ENCODE measurements at places on chromosomes 5 and 9. TPM values are rescaled to one million over a fixed set of nuclear protein-coding genes. Genes with fewer than 3 reads are reported as not detected.
A peak's percentile ranks its signal among the peaks of the same experiment; 100 is the strongest.

DNA sequence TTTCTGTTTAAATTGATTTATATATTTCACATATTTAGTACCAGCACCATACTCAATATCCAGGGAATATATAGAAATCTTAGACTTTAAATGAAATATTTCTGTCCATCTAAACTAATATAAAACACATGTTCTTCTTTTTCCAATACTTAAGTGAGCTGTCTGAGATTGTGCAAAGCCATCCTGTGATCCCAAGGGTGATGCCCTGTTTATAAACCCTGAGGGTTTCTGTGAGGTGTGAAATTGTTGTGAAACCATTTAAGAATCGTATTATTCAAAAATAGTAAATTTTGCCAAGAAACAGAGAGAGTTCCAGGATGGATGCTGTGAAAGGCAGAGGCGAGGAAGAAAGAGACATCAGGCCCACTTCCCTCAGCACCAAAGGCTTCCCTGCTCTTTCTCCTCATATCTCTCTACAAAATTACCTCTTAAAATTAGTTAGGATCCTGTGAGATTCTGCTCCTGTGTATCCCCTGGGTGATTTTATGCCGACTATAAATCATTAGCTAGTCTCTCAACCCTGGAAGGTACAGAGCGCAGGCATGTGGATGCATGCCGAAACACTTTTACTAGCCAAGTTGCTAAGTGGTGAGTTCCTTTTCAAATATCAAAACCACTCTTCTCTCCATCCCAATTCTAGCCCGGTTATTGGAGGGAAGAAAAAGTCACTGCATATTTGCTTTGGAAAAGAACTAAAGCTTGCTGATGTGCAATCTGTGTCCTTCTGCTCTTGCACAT, 183.0 kb downstream of the GLIS3 start:
- no peaks in the 10 kb centered on the region for H3K27me3 ChIP-seq
- no peaks in the 10 kb centered on the region for H3K4me1 ChIP-seq
- DNase-seq, result no peak
- H3K4me3 ChIP-seq, result no peak overlapping the region
- H3K36me3 ChIP-seq, result peaks cover 9% of the 10 kb centered on the region
- no peak overlapping the region for H3K27ac ChIP-seq

- H3K36me3 ChIP-seq, result no peaks in the 10 kb centered on the region
- no peaks in the 10 kb centered on the region for H3K27me3 ChIP-seq
- no peak for DNase-seq
- no peaks in the 10 kb centered on the region for H3K4me1 ChIP-seq
- no peak overlapping the region for H3K27ac ChIP-seq
Measured at GRCh38 chr9:6959270-6960000, 201.7 kb downstream of the KDM4C start.

GRCh38 chr9:120528829-120529228, 51.1 kb downstream of the CDK5RAP2 start:
- H3K27me3 ChIP-seq, result no peaks in the 10 kb centered on the region
- no peak overlapping the region for H3K4me3 ChIP-seq
- H3K36me3 ChIP-seq, result no peaks in the 10 kb centered on the region

GRCh38 chr5:160192424-160192823, 36.9 kb upstream of the FABP6 start:
- H3K27ac ChIP-seq, result no peak overlapping the region
- peaks cover 3% of the 10 kb centered on the region for H3K4me1 ChIP-seq
- H3K27me3 ChIP-seq, result no peaks in the 10 kb centered on the region
- no peak for DNase-seq
- H3K36me3 ChIP-seq, result no peaks in the 10 kb centered on the region

- no peaks in the 10 kb centered on the region for H3K27me3 ChIP-seq
- no peak overlapping the region for H3K27ac ChIP-seq
- peaks cover 7% of the 10 kb centered on the region for H3K4me1 ChIP-seq
- H3K4me3 ChIP-seq, result no peak overlapping the region
Measured at GRCh38 chr9:87567001-87567400, 69.3 kb downstream of the DAPK1 start.

SLC6A19 gene
- total RNA-seq, result 9.9 TPM

- H3K36me3 ChIP-seq, result no peaks in the 10 kb centered on the region
- H3K27ac ChIP-seq, result no peak overlapping the region
- no peaks in the 10 kb centered on the region for H3K27me3 ChIP-seq
- DNase-seq, result no peak
Measured at GRCh38 chr9:121776739-121777637, 125.6 kb downstream of the DAB2IP start.

GRCh38 chr5:3101561-3101960, 350.1 kb upstream of the IRX2 start:
- H3K27ac ChIP-seq, result no peak overlapping the region
- DNase-seq, result no peak
- H3K27me3 ChIP-seq, result no peaks in the 10 kb centered on the region
- H3K4me3 ChIP-seq, result no peak overlapping the region
- no peaks in the 10 kb centered on the region for H3K36me3 ChIP-seq

- no peaks in the 10 kb centered on the region for H3K27me3 ChIP-seq
- no peaks in the 10 kb centered on the region for H3K36me3 ChIP-seq
- DNase-seq, result no peak
- no peak overlapping the region for H3K27ac ChIP-seq
- no peak overlapping the region for H3K4me3 ChIP-seq
Measured at GRCh38 chr9:109699019-109699418, 81.0 kb upstream of the PALM2AKAP2 start.

DNA sequence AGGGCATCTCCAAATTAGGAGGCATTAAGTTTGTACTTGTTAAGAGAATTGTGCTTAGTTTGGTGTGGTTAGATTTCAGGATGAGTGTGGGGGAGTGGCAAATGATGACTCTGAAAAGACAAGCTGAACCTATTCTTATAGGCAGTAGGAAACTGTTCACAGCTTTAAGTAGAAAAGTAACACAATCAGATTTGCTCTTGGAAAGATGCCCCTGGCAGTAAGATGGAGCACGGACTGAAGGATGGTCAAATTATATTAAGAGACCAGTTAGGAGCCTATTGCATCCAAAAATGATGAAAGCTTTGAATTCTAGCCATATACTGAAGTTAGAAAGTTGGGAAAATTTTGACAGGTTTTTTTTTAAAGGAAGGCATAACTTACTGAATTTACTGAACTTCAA, 254.2 kb upstream of the MEF2C start:
- H3K27ac ChIP-seq, result no peak overlapping the region
- H3K4me3 ChIP-seq, result no peak overlapping the region
- no peaks in the 10 kb centered on the region for H3K36me3 ChIP-seq
- no peaks in the 10 kb centered on the region for H3K4me1 ChIP-seq

TMEM267 gene
- total RNA-seq, result 3.3 TPM

- H3K27me3 ChIP-seq, result no peaks in the 10 kb centered on the region
- DNase-seq, result no peak
- no peak overlapping the region for H3K27ac ChIP-seq
- no peak overlapping the region for H3K4me3 ChIP-seq
- H3K36me3 ChIP-seq, result no peaks in the 10 kb centered on the region
Measured at GRCh38 chr5:121218086-121218485, 633.6 kb upstream of the FTMT start.

ANKRD20A1 gene
- total RNA-seq, result 7.9 TPM

SCGB3A1 gene
- not detected for total RNA-seq

DNA sequence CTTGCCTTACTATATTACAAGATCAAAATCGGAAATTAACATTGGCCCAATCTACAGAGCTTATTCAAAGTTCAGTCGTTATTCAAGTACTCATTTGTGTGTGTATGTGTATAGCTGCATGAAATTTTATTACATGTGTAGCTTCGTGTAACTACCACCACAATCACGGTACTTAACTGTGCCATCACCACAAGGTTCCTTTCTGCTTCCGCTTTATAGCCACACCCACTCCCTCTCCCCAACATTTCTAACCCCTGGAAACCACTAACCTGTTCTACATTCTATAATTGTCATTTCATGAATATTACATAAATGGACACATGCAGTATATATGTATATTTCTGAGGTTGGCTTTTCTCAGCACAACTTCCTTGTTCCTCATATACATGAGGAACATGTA, 4.0 kb upstream of the TEX48 start:
- no peaks in the 10 kb centered on the region for H3K27me3 ChIP-seq
- no peak overlapping the region for H3K27ac ChIP-seq
- H3K4me3 ChIP-seq, result no peak overlapping the region
- DNase-seq, result no peak

PCDHB8 gene
- total RNA-seq, result not detected

DNA sequence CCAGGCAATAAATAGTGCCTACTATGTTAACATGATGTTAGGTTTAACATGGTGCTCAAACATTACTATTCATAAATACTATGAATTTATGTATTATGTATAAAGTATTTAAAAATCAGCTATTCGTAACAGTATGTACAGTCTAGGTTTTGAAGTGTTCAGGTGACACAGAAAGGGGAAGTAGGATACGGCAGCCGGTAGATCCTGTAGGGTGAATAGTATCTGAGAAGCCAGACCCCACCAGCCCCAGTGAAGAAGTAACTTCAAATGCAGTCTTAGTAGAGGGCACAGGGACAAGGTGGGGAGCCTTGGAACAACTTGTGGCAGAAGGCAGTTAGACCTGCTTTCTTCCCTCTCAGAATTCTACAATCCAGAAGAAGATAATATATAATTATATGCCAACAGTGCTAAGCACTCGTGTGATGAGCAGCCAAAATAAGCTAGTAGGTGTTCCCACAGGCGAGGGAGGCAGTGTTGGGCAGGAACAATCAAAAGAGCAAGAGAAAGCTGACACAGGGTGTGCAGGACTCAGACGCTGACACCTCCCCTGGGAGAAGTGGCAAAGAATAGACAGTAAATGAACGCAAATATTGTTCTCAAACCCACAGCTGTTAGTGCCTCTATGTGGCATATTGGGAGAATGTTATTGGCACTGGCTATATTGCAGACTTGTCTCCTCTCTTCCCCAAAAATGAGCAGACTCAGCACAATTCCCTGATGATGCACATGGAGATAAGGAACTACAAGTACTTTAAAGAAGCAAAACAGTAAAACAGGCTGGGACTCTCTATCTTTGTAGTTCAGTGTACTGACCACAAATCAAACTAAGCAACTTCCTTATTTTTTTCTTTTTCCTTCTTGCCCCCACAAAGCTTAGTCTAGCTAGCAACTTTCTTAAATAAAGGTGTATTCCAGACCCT, 4.6 kb downstream of the ZNF367 start:
- no peak for DNase-seq
- H3K4me3 ChIP-seq, result peak overlapping the region; percentile 0
- H3K36me3 ChIP-seq, result no peaks in the 10 kb centered on the region
- no peaks in the 10 kb centered on the region for H3K27me3 ChIP-seq
- peaks cover 9% of the 10 kb centered on the region for H3K4me1 ChIP-seq
- H3K27ac ChIP-seq, result peak overlapping the region; percentile 77

GRCh38 chr5:92703976-92704375, 877.0 kb downstream of the NR2F1-AS1 start:
- no peaks in the 10 kb centered on the region for H3K36me3 ChIP-seq
- no peaks in the 10 kb centered on the region for H3K27me3 ChIP-seq
- no peak overlapping the region for H3K27ac ChIP-seq
- no peak overlapping the region for H3K4me3 ChIP-seq
- no peaks in the 10 kb centered on the region for H3K4me1 ChIP-seq

PDZD2 gene
- 3.2 TPM for total RNA-seq

All from Peyer's patch (tissue), 4 donors.